Stimulated activated CD4-positive, alpha-beta T cell treated with anti-CD3 and anti-CD28 coated beads, Interleukin-1b, Interleukin-23, amount 100 ng/mL, for 1 hour (primary cell): ENCODE measurements at places on chromosomes 5 and 9.

DNA sequence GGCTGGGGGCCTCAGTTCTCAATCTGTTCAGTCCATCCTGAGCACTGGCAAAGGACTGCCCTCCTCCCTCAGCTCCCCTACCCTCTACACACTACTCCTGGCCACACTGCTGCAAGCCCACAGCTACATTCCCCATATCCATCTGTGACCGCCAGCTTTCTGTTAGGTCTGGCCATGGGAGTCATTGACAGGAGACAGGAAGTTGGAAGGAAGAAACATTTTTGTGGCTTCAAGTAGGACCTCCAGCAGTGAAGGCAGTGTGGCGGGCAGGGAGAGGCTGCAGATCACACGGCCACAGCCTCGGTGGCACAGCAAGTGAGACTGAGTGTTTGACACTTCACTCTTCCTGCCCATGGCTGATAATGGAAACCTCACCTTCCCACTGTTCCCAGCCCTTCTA, 55.9 kb downstream of the SECISBP2 start:
- no peak for DNase-seq

- no peak for DNase-seq
Observed at GRCh38 chr5:147743012-147743411, 39.5 kb downstream of the JAKMIP2 start.

DNA sequence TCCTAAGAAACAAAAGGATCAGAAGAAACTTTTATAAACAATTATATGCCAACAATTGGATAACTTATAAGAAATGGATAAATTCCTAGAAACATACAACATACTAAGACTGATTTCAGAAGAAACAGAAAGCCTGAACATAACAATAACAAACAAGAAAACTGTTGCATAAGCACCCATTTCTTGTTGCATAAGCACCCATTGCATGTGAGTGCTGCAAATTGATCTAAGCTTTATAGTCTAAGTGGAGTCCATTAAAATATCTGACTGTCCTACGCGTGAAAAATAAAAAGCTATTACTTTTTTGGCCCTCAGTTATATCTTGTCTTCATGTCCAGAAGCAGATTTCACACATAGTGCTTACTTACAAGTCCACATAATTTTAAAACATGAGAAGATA, 19.3 kb downstream of the TYRP1 start:
- no peak for DNase-seq

GRCh38 chr9:36873247-36873875, 160.7 kb downstream of the PAX5 start:
- DNase-seq: peak; percentile 60

- DNase-seq: no peak
Observed at GRCh38 chr5:4095918-4096630, 500.4 kb downstream of the IRX1 start.

GRCh38 chr9:84271531-84271900, 69.0 kb downstream of the SLC28A3 start:
- no peak for DNase-seq

DNA sequence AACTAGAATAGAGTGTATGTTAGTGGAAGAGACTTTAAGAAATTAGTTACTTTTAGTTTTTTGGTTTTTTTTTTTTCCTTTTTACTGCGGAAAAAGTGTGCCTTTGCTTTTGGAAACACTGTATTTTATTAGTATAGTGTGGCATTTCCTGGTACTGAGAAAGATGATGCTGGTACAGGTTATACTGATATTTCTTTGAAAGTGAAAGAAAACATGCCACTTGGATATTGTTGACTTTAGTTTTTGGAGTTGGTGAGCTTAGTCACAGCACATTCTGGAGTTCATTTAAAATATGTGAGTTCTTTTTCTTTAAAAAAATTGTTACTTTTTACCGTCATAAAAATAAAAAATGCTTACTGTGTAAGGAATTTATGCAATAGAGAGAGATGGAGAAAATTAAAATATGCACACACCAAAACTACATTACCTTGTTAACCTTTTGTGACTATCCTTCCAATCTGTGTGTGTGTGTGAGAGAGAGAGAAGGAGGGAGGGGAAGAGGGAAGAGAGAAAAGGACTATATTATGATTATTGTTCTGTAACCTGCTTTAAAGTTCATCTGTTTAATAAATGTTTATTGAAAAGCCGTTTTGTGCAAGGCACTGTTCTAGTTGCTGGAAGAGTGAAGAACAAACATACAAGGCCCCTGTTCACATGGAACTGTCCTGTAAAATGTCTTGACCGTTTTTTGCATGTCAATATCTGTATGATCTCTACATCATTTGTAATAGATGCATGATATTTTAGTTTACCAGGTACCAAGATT, 1.9 kb downstream of the UGCG start:
- no peak for DNase-seq

- DNase-seq: no peak
Observed at GRCh38 chr9:33403941-33404787, 1.8 kb upstream of the AQP7 start.

DNA sequence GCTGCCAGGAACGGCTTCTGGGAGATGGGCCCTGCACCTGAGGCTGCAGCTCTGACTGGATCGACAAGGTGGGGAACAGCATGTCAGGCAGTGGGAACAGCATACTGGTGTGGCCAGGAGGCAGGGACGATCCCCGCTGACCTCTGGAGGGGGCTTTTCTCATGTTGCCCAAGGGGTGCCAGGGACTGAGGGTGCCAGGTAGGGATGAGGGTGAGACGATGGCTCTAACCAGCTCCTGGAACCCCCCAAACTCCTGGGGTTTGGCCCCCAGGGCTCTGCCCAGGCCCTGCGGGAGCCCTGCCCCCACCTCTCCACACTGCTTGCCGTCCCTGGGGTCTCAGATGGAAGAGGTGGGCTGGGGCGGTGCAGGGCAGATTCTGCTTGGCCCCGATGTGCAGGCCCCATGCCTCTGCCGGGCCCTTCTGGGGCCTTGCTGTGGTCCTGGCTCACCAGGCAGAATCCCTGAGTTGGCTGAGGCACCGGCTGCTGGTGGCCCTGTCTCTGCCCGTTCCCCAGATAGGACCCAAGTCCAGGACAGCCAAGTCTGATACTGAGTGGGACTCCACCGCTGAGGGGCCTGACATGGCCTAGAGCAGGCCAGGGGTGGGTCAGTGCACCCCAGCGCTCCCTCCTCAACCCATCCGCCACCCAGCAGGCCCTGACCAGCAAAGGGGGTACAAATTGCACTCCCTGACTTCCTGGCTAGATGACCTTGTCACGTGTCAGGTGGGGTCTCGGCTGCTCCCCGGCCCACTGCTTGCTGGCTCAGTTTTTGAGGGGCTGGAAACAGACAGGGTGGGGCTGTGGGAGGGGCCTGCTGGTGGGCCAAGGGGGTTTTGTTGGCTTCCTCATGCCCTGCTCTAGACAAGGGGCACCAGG, 28.4 kb upstream of the RNF130 start:
- DNase-seq: no peak

DNA sequence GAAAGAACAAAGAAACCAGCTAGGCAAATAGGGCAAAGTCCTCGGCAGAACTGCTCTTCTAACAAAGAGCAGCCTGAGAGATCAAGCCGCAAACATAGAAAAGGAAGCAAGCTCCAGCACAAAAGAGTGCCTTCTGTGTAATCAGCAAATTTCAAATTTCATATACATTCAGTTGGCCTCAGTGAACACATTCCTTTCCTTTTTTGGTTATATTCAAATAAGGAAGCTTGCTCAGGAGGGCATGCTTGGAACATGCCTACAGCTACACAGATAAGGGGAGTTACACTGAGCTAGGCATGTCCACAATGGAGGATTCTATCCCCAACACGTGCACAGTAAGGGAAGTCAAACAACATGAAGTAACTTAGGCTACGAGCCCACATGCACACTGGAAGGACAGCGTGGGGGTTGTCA, 23.4 kb downstream of the IL33 start:
- no peak for DNase-seq

- DNase-seq: no peak
Observed at GRCh38 chr9:96008502-96009222, 133.2 kb downstream of the ERCC6L2 start.

DNA sequence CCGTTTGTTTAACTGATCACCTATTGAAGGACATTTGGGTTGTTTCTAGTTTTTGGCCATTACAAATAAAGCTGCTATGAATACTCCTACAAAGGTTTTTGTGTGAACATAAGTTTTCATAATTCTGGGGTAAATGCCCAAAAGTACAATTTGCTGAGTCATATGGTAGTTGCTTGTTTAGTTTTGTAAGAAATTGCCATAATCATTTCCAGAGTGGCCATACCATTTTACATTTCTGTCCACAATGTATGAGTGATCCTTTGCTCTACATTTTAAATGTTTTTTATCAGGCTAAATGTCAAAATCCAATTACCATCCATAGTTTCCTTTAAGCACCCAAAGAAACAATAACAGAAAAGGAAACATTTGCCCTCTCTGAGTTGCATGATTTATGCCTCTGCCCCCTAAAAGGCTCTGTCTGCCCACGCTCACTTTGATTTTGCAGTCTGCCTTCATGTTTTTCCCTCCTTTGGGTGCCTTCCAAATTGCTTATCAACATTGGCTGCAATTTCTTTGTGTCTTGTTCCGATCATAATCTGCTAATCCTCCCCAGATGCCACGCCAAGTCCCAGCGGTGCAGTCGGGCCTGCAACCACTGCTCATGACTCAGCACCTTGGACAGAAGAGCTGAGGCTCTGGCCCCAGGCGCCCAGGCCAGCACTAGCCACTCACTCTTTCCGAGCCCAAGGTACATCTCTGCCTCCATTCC, 339.2 kb downstream of the PIK3R1 start:
- DNase-seq: no peak

GRCh38 chr9:88992556-88992955, 1.3 kb downstream of the S1PR3 start:
- no peak for DNase-seq

DNA sequence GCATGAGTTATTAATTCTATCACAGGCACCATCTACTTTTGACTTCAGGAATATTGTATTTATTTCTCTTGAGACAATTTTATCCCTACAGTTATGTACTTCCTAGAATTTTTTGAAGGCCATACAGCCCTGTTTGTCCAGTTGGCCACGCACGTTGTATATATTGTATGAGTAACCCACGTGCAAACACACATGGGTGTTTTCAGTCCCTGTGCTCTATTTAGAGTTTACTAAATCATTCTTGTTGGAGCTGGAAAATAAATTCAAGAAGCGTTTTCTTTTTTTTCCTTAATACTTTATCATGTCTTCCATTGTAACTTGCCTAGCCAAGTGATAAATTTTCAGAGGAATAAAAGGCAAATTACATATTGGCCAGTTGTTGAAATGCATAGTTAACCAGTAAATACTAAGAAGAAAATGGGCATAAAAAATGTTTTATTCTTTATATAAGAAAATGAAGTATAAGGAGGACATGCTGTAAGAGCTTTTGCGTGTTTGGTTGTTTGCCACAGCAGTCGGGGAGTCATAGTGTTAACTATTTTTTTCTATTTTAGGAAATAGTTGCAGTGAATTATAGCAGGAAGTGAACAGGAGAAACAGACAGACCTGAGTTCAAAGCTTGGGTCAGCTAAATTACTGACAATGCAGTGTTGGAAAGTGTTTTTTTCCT, 86.4 kb upstream of the MINAR2 start:
- no peak for DNase-seq

- DNase-seq: no peak
Observed at GRCh38 chr9:23850242-23850689, 24.2 kb upstream of the ELAVL2 start.

- no peak for DNase-seq
Observed at GRCh38 chr9:16125629-16126028, 572.8 kb downstream of the CCDC171 start.

- DNase-seq: no peak
Observed at GRCh38 chr9:87139099-87139730, 191.9 kb upstream of the GAS1 start.

DNA sequence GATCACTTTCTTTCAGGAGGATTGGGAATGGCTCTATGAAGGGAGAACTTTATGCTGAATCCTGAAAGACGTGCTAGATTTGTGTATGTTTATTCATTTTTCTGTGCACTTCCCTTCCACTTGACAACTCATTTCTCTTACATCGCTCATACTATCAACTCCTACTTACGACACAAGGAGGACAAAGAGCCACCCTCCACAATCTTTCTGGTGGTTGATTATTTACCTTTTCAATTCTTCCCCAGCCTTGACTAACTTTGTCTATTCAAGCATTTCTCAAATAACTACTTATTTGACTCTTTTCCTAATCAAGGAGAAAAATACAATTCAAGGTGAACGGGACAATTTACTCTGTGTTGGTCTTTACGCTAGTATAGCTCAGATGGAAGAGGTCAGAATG, 622.1 kb downstream of the TLR4 start:
- no peak for DNase-seq

DNA sequence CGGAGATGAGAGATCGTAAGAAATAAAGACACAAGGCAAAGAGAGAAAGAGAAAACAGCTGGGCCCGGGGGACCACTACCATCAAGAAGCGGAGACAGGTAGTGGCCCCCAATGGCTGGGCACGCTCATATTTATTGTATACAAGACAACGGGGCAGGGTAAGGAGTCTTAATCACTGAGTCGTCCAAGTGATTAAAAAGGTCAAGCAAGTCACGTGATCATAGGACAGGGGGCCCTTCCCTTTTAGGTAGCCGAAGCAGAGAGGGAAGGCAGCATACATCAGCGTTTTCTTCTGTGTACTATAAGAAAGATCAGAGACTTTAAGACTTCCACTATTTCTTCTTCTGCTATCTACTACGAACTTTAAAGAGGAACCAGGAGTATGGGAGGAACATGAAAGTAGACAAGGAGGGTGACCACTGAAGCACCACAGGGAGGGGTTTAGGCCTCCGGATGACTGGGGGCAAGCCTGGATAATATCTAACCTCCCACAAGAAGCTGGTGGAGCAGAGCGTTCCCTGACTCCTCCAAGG, 24.6 kb upstream of the QSOX2 start:
- DNase-seq: no peak

- DNase-seq: no peak
Observed at GRCh38 chr5:158621391-158621790, 478.3 kb downstream of the EBF1 start.

GRCh38 chr5:60546207-60546606, 153.8 kb downstream of the DEPDC1B start:
- no peak for DNase-seq

- peak; percentile 1 for DNase-seq
Observed at GRCh38 chr5:129094924-129095899, 663 bp downstream of the ISOC1 start.

DNA sequence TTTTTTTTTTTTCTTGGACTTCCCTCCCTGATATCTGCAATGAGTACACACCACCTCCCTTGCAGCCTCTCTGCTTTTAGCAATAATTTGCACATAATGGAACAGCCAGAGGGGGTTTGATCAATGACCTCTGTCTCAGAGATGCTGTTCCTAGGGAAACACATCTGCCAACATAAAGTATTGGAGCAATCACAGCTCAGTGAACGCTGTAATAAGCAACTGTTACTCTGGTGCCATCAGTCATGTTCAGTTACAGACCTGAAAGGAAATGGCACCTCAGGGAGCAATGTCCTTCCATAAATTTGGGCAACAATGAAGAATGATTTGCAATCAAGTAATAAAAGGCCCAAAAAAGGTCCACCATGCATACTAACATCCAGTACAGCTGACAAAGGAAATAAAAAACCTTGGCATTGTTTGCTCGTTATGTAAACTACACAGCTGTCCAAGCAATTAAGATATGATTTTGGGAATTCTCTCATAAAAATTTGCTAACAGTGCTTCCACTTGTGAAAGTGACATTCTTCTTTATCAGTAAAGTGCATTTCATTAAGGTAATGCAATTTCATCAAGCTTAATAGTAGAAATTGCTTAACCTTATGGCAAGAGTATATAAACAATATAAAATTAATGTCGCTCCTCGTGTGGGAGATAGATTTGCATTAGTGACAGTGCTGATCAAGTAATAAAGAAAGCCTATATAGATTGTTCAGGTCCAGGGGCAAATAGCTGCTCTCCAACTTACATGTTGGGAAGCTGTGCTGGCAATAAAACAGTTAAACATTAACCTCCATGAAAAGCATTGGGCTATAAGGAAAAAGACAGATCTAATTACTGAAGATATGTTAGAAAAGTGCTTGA, 167.8 kb downstream of the RASEF start:
- no peak for DNase-seq
